NCI-H524 (cell line): ENCODE measurements at places on chromosomes 11 and 22.

GRCh38 chr11:6979365-6979764, 40.8 kb downstream of the ZNF214 start:
- no peak for DNase-seq

DNA sequence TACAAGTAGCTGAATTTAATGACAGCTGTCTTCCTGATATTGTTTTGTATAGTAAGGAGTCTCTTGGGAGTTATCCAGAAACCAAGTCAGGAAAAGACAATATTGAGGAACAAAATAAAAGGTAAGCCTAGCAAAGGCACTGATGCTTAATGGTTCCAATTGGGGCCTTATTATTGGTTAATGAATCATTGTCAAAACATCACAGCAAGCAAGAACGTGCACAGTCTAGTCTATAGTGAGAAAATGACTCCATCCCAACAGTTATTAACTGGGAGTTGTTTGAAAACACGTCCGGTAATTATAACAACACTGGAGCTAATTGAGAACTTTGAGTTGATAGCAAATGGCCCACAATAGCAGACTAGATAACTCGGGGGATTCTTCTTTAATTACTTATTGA, 17.7 kb downstream of the BSX start:
- no peak for DNase-seq

DNA sequence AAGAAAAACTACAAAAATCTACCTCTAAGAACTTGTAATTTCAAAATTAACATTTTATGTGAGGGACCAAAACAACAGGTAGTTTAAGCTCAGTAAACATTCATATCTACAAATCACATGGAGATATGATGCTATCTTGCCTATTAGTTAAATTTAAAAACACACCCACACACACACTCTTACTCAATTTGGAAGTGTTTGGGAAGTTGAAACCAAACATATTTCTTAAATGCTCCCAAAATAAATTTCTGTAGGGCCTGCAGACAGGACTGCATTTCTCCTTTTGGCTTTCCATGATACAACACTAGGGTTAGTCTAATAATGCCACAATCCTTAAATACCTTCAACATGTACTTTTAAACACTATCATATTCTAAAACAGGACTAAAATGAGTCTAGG, 7.0 kb downstream of the PITPNB start:
- DNase-seq = no peak

DNA sequence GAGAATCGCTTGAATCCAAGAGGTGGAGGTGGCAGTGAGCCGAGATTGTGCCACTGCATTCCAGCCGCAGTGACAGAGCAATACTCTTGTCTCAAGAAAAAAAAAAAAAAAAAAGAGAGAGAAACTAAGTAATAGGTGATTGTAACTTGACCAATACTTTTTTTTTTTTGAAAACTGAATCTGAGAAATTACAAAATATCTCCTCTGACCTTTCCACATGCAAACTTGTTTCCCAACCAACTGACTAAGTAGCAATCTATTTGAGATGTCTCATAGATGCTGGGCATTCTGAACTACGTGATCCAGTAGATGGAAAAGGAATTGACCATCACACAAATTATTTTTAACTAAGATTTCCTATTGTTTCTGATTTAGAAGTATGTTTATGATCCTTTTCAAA, 407.3 kb upstream of the CHORDC1 start:
- DNase-seq = no peak

- DNase-seq = no peak
Observed at GRCh38 chr11:67616431-67617242, 9.9 kb downstream of the NDUFV1 start.

- DNase-seq = no peak
Observed at GRCh38 chr22:43007519-43008102, 7.3 kb downstream of the PACSIN2 start.

GRCh38 chr22:28379951-28380350, 299.7 kb downstream of the TTC28 start:
- DNase-seq = no peak

DNA sequence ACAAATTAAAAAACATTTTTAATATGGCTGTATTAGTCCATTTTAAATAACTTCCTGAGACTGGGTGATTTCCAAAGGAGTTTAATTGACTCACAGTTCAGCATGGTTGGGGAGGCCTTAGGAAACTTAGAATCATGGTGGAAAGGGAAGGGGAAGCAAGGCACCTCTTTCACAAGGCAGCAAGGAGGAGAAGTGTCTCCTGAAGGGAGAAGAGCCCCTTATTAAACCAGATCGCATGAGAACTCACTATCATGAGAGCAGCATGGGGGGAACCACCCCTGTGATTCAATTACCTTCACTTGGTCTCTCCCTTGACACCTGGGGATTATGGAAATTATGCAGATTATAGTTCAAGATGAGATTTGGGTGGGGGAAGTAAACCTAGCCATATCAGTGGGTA, 488.6 kb downstream of the ETS1 start:
- peak; percentile 61 for DNase-seq

DNA sequence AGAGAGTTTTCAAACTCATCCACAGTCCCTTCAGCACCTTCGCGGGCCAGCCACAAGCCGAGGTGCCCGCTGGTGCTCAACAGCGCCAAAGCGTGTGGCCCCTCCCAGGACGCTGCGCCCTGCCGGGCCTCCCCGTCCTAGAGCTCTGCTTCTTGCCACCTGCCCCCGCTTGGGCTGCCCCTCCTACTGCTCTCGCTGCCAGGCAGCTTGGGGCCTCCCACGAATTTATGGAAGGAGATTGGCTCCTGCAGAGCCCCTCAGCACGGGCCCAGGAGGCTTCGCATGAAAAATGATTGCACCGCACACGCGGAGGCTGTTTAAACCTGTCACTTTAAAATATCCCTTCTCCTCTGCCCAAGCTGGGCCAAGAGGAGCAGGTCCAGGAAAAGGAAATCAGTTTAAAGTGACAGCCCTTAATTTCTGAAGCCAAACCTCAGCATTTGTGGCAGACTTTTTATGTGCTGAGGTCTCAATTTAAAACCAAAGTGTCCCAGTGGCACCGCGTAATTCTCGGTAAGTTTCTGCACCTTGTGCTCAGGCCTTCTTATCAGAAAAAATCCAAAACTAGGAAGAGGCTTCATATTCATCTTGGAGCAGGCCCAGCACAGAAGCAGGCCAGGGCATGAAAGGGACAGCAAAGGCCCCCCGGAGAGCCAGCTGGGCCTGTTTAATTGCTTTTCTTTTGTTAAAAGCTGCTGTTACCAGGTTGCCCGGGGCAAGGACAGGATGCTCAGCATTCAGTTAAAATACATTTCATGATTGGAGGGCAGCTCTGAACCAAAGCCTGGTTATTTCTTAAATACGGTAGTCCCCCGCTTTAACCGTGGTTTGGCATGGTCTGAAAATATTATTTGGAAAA, 303.6 kb downstream of the OPCML start:
- DNase-seq = peak; percentile 33
